ENCODE measurements at places on chromosomes 2 and 18.
A peak's percentile ranks its signal among the peaks of the same experiment; 100 is the strongest.

DNA sequence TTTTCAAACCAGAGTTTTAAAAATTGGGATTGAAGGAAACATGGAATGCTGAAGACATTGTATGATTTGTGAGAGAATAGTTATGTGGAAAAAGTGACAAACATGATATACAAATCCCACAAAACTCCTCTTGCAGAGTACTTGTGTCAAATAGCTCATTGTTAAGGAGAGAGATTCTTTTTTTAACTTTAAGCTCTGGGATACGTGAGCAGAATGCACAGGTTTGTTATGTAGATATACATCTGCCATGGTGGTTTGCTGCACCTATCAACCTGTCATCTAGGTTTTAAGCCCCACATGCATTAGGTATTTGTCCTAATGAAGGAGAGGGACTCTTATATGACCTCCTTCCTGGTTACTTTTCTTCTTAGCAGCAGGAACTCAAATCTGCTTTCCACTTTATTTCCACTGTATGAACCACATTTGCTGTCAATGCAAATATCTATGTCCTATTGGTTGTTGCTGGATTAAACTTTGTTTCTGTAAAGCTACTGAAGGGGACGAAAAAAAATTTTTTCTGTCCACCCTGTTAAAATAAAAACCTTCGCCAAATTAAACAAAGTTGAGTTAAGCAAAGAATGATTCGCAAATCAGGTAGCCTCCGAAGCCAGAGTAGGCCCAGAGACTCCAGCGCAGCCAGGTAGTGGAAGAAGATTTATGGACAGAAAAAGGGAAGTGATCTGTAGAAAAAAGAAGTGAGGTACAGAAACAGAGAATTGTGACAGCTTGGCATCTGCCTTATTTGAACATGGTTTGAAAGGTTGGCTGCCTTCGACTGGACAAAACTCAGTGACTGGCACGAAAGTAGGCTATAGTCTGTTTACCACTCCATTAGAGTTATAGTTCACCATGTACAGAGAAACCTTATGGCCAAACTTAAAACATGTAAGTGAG lies 430.1 kb upstream of the CHST9 start:
- DNase-seq = no peak

DNA sequence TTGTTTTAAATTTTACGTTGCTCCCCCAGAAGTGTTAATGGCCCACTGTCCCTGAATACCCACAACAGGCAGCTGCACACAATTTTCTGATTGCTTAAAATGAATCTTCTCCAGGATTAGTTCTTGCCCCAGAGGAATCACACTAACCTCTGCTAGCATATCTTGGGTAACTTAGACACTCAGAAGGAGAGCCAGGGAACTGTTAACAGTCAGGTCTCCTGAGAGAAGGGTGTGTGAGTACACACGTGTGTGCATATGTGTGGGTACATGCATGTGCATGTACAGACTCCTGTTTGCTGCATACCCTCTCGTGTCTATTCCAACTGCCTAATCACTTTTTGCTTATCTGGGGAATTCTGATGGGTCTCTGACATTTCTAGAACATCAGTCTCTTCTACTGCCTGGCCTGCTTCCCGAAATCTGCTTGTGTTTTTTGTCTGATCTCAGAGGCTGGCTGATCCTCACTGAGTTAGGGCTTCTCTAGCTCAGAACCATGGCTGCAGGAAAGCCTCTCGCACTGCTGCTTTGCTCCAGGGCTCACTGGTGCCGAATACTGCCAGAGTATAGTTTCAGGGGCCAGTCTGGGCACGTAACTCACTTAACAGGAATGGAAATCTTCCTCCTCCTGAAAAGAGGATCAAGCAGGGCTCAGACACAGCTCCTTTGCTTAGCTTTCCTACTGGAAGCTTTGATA lies 62.8 kb downstream of the PRELID3A start:
- DNase-seq = no peak

- no peak for DNase-seq
Measured at GRCh38 chr18:13392899-13393298, 174.3 kb downstream of the LDLRAD4 start.

DNA sequence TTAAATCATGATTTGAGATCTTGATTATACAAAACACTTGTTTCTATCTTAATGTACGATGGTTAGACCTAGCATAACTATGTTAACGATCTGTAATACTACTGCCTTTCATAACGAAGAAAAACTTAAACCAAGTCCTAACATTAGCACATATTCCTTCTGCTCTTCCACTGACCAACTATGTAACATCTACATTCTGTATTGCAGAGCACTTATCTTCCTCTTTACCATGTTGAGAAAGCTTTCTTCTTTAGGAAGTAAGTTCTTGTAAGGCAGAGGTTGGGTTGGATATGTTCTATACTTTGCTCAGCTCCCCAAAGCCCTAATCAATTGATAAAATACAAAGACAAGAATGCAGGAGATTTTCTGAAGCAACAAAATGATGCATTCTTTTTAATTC lies 7.9 kb upstream of the ZNF407 start:
- DNase-seq = no peak

DNA sequence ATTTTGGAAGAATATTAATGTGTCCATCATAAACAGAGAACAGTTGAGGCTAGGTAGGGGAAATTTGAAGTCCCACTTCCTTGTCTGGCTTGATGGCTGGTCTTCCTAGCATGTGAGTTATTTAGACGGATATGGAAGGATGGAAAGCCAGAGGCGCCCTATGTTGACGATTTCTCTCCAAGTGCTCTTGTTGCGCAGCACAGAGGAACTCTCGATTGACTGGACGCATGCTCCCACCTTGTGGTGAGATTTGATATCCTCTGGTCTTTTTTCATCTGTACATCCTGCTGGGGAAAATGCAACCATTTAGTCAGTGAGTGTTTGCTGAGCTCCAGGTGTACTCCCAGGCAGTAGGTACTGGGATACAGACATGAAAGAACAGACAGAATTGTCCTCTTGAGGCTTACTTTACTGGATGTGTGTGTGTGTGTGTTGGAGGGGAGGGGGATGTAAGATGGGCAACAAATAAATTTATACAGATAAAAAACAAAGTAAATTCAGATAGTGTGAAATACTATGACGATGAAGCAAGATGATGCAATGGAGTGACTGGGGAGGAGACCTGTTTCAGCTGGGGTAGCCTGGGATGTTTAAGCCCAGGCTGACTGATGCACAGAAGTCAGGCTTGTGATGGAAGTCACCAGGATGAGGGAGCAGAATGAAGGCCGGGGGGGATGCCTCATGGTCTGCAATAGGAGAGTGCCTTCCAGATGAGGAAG lies 137.2 kb downstream of the TRIM43 start:
- peak; percentile 22 for DNase-seq

DNA sequence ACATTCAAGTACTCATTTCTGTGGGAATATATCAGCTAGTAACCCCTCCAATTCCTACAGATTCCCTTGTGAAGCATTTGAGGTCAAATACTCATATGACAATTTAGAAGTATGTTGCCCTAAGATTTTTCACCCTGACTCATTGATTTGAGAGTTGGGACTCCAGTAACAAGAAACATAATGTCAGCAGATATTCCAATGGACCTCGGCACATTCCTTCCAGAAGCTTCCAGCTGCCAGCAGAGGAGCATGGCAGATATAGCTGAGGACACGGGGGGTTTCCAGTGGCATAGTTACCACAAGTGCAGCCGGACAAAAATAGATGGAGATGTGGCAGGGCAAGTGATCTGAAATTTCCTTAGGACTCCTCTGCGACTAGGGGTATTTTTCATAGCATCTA lies 101.9 kb upstream of the ARHGAP28 start:
- DNase-seq = no peak

- DNase-seq = no peak
Measured at GRCh38 chr2:18272148-18272494, 288.3 kb downstream of the RDH14 start.

DNA sequence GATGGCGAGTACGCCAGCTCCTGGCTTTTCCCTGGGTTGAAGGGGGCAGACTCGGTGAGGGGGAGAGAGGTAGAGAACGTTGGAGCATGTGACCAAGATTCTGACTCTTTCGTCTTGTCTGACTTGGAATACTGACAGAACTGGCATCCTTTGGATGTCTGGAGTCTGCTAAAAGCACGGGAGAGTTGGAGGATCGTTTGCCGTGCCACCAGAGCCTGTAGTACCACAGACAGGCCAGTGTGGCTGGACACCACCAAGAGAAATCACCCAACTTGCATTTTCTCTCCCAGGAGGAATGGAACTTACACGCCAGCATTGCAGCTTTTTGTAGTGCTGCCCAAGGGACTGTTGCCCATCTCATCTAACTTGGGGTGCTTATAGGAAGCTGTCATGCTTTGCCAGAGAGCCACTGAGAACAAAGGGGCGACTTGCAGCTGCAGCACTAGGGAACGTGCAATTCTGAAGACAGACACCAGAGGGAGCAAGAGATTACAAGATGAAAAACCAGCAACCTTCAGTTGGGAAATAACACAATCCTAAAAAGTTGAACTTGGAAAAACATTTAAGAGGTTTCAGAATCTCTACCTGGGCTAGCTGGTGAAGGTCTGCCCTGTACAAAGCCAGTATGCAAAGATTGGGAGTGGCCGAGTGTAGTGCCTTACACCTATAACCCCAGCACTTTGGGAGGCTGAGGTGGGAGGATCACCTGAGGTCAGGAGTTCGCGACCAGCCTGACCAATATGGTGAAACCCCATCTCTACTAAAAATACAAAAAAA lies 24.1 kb downstream of the PSMG2 start:
- DNase-seq = peak; percentile 68

All from CD4-positive, alpha-beta memory T cell (primary cell).